ENCODE measurements at places on chromosomes 7 and 10. TPM values are rescaled to one million over a fixed set of nuclear protein-coding genes. Genes with fewer than 3 reads are reported as not detected.

DNA sequence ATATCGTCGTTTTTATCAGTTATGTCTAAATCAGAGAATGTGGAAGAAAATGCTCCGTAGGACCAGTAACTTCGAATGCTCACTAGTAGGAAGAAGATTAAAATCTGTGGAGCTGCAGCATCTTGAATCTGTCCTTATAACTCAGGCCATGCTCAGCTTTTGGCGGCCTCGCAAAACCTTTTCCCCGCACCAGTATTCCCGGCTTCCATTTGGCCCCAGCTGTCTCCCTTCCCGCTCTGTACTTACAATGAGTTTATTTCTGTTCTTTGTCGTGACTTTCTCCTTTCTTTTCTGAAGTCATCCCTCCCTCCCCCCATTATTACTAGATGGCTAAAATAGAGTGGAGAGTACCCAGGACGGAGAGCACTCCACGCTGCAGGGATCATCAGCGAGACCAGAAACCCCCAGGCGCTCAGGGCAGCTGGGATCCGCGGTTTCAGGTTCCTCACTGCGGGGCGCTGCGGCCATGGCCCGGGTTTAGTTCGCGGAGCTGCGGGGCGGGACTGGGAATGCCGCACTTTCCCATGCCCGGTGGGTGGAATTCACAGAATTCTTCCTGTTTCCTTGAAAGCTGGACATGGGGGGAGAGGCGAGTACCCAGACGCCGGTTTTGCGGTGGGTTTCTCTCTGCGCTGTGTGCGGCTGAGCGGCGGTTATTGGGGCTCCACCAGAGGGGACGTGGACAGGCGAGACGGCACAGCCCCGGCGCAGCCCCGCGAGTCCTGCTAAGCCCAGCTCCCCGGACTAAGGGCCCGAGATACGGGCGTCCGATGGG, 183.5 kb downstream of the POM121L12 start:
- DNase-seq, result no peak

DNA sequence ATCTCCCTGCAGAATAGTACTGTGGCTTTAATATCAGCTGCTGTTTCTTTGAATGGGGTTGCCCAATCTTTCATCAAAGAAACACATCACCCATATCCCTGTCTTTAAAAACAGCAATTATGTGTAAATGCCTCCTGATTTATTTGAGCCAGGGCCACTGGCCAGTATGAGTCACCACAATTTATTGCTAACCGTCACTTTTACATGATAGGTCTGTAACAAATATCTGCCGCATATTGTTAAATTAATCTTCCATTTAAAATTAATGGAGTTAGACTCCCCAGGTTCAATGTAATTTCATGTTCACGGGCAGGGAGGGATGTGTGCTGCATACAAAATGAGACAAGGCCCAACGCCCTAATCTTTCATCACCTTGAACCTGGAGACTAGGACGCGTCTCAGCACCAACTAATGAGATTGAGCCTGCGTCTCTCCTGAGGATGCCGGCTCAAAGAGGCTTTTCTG, 673.4 kb downstream of the AUTS2 start:
- no peak for DNase-seq

GRCh38 chr7:72114129-72114528, 298.0 kb downstream of the CALN1 start:
- no peak for DNase-seq

GRCh38 chr10:128540781-128541761, 414.8 kb upstream of the MKI67 start:
- DNase-seq, result no peak

DNA sequence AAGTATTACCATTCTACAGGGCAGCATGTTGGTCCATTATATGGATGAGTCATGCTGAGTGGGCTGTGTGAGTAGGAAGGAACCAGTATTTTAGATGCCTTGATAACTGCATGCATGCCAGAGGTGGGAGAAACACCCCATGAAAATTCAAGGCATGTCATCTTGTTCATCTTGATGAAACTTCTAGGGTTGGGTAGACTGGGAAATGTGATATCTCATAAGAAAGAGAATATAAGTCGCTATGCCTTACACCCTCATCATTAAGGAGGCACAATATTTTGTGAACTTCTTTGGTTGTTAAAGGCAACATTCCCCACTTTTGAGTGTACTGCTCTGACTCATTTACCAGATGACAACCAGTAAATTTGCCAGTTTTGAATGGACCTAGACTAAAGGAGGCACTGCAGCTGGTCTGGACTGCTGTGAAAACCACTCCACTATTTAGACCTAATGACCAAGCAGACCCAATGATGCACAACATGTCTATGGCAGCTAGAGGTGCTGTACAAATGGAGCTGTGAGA, 48.0 kb downstream of the ZNF365 start:
- DNase-seq, result no peak

- DNase-seq, result no peak
Observed at GRCh38 chr10:75292794-75293445, 57.2 kb upstream of the COMTD1 start.

DNA sequence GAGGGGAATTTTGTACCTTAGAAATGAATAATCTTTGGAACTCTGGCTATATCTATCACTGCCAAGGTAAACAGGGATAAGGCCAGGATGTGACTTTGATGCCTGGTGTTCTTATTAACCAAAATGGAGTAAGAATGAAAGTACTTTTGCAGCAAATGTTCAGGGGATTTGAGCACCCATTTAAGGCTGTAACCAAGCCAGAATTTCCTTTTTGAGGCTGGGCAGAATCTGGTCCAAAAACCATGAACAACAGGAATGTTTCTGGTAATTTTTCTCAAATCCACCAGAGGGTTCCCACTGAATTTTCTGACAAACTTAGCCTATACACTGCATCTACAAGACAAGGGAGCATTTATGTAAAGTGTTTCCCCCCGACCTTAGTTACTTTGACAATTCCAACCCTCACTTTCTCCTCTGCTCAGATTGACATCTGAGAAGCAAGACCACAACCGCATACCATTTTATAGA, 120.6 kb downstream of the BAMBI start:
- DNase-seq, result no peak

DNA sequence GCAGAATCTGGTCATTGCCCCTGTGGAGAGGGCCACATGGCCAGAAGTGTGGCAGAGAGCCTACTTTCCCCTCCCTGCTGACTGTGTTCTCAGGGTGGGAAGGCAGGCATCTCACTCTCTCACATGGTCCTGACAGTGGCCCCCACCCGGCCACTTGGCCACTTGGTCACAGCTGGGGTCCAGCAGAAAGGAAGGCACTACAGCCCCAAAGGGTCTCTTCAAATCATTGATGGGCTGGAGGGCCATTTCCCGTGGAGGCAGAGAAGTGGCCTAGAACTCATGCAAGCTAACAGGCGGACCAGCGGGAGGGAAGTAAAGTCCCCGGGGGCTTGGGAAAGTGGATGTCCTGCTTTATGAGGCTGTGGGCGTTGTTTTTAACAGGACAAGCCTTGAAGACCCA, 125.3 kb downstream of the EMX2 start:
- no peak for DNase-seq

- DNase-seq, result no peak
Observed at GRCh38 chr10:79883986-79884385, 57.4 kb downstream of the NUTM2E start.

DNA sequence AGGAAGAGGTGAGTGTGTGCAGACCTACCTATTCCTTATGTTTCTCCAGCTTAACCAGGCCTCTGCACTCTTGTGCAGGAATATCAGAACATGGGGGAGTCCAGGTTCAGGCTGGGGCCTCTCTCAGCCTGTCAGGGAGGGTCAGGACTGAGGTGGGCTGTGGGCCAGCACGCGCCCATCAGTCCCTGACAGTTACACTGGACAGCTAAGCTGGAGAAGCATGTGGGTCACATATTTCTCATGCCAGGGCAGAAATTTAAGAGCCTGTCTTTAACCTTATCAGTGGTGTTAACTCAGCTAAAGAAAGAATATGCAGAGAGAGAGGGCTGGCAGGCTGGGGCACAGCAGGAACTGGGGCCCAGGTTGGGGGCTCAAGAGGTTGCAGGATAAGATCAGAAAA, 8.7 kb upstream of the POLD2 start:
- no peak for DNase-seq

- DNase-seq, result no peak
Observed at GRCh38 chr7:133359449-133359848, 106.6 kb downstream of the EXOC4 start.

DNA sequence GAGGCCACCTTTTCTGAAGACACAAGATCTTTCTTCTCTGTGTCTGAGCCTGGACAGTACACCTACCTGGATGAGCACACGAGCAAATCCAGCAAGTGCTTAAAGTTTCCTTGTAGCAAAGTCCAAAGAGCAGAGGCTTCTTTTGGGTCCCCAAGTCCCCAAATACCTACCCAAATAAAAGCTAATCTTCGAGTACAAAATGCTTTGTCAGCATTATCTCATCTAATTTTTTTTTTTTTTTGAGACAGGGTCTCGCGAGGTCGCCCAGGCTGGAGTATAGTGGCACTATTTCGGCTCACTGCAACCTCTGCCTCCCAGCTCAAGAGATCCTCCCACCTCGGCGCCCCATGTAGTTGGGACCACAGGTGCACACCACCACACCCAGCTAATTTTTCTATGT, 24.6 kb downstream of the MYOF start:
- no peak for DNase-seq

DNA sequence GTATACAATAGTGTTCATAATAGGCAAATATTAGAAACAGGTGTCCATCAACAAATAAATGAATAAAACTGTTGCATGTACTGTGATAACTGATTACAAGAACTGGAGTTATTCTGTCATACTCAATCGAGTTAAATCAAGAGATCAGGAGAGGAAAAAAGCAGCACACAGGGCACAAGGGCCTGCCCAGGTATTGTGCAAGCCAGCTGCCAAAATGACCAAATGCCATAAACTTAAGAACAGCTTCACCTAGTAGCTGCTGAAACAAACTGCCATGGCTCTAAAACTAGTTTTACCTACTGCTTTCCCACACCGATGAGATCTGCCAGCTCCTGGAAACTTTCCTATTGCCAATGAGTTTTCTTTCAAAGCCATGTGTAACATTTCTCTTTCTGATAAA, 12.2 kb downstream of the GSAP start:
- DNase-seq, result no peak

DNA sequence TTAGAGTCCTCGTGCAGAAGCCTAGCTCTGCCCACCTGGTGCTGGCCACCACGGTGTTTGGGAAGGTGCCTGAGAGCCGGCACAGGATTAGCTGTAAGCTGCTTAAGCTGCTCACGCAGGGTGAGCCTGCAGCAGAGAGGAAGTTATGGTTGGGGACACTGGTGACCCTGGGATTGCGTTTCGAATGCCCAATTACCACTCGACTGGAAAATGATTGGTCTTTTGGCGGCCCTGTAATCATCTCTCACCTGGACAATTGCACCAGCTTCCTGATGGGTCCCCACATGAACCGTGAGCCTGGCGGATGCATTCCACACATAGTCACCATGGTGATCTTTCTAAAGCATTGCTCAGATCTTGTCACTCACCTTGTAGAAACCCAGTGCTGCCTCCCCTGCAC, 442.3 kb upstream of the ZMIZ1 start:
- DNase-seq, result no peak

GRCh38 chr10:21092683-21093524, 195.8 kb upstream of the NEBL start:
- DNase-seq, result no peak

- DNase-seq, result no peak
Observed at GRCh38 chr7:37376386-37376785, 72.3 kb downstream of the ELMO1 start.

GRCh38 chr7:117796889-117797288, 76.4 kb downstream of the CTTNBP2 start:
- DNase-seq, result no peak

GRCh38 chr10:104931612-104932134, 290.6 kb downstream of the SORCS3 start:
- DNase-seq, result no peak

GRCh38 chr10:100529475-100530298, at the start of gene NDUFB8:
Gene NDUFB8, minus strand, starts transcription at chr10:100529871. Its CDS starts 20 bp downstream, at chr10:100529851.
- DNase-seq, result peak; percentile 83

GRCh38 chr10:32932225-32932729, 25.8 kb downstream of the ITGB1 start:
- no peak for DNase-seq

GRCh38 chr7:158501393-158502067, 86.1 kb downstream of the PTPRN2 start:
- no peak for DNase-seq

GRCh38 chr7:12475362-12476063, 71.8 kb upstream of the VWDE start:
- DNase-seq, result no peak

GRCh38 chr7:116998567-116999175, 45.4 kb downstream of the ST7 start:
- no peak for DNase-seq

GRCh38 chr10:106864031-106864430, 300.5 kb downstream of the SORCS1 start:
- DNase-seq, result no peak

GRCh38 chr10:34171957-34172527, 643.1 kb downstream of the PARD3 start:
- no peak for DNase-seq

- DNase-seq, result no peak
Observed at GRCh38 chr10:129659508-129660268, 192.6 kb downstream of the MGMT start.

DNA sequence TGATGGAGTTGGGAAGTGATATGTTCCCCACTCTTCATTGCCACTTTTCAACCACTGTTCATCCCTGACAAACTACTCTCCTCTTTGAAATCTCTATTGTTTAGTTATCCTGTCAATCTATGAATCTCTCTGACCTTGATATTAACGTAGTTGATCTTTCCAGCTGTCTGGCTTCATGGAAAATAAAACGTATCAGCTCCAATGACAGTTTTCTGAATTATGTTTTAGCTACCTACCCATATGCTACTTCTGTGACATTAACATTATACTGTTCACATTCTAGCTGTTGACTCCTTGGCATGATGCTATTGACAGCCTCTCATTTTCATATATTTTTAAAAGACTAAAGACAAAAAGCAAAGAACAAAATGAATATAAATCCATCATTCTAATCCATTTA, 53.3 kb downstream of the PCLO start:
- DNase-seq, result no peak

- no peak for DNase-seq
Observed at GRCh38 chr10:110218632-110219031, 11.2 kb downstream of the MXI1 start.

The PDK4 gene
- 79.5 TPM for total RNA-seq

The SPDYE2 gene
- total RNA-seq, result not detected

The AOAH gene
- total RNA-seq, result 22.6 TPM

The CACNB2 gene
- total RNA-seq, result 4.5 TPM

The HEPACAM2 gene
- total RNA-seq, result not detected

The TEX47 gene
- total RNA-seq, result not detected

The CPN1 gene
- total RNA-seq, result not detected

The TMEM140 gene
- total RNA-seq, result 27.6 TPM

The ANKRD2 gene
- 1.9 TPM for total RNA-seq

The GRM3 gene
- not detected for total RNA-seq

The HOGA1 gene
- total RNA-seq, result 7.0 TPM

The MMD2 gene
- not detected for total RNA-seq

The DEPP1 gene
- total RNA-seq, result 661 TPM

The ELOVL3 gene
- not detected for total RNA-seq

The OGDHL gene
- total RNA-seq, result not detected

The BBIP1 gene
- 19.0 TPM for total RNA-seq

All from thoracic aorta (tissue), 2 donors.